ENCODE measurements at places on chromosomes 2 and 18.
A peak's percentile ranks its signal among the peaks of the same experiment; 100 is the strongest.

GRCh38 chr2:241064008-241064801, 37.9 kb downstream of the MTERF4 start:
- H3K36me3 ChIP-seq = no peaks in the 10 kb centered on the region
- H3K27me3 ChIP-seq = peaks cover 4% of the 10 kb centered on the region
- no peak overlapping the region for H3K27ac ChIP-seq
- no peak for DNase-seq
- no peaks in the 10 kb centered on the region for H3K4me1 ChIP-seq

DNA sequence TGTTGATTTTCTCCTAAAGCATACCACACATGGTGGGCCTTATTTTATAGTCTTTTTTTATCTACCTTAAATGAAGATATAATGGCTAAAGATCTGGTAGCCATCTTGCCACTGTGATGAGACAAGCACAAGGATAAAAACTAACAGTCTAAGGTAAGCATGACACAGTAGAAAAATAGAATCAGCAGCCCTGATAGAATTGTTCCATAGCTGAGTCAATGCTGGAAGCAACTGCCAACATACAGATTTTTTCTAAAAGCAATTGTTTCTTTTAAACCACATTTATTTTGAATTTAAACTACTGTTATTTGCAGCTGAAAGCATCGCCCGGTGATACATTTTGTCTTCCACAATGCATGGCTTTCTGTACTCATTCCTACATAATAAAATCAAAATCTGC, 1091.5 kb upstream of the CHAC2 start:
- H3K36me3 ChIP-seq = no peaks in the 10 kb centered on the region
- peak; percentile 49 for DNase-seq

DNA sequence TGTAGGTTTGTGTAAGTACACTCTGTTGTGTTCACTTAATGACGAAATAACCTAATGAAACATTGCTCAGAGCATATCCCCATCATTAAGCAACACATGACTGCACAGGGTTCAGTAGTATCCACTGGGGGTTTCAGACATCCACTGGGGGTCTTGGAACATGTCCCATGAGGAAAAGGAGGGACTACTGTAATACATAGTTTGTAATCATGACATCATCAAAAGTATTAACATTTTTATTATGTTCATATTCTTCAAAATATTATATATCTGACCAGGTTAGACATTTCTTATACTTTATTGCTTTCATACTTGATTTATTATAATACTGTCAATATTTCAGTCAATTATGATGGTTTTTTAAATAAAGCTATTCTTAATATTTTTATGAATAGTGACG, 54.4 kb upstream of the EMILIN2 start:
- H3K4me1 ChIP-seq = no peaks in the 10 kb centered on the region
- no peaks in the 10 kb centered on the region for H3K27me3 ChIP-seq
- peaks cover 26% of the 10 kb centered on the region for H3K36me3 ChIP-seq
- no peak overlapping the region for H3K27ac ChIP-seq
- no peak overlapping the region for H3K4me3 ChIP-seq

DNA sequence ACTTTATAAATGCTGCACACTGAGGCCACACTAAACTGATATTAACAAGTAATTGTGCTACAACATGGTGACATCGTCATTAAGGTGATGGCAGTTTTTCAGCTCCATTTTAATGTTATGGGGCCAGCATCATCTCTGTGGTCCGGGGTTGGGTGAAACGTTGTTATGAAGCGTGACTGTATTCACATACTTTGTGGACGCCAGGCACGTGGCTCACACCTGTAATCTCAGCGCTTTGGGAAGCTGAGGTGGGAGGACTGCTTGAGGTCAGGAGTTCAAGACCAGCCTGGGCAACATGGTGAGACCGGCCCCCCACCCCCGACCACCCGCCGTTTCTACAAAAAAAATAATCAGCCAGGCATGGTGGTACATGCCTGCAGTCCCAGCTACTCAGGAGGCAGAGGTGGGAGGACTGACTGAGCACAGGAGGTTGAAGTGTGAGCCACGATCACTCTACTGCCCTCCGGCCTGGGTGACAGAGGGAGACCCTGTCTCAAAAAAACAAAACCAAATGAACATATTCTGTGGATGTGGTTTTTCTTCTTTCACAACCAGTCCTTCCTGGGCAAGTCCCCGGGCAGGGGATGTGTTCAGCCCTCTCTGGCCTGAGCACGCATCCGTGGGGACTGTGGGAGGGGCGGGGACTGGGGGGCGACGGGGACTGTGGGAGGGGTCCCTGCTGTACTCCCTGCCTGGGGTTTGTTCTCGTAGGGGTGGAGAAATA, 12.9 kb upstream of the GAL3ST2 start:
- H3K27ac ChIP-seq = no peak overlapping the region
- H3K27me3 ChIP-seq = no peaks in the 10 kb centered on the region
- no peaks in the 10 kb centered on the region for H3K36me3 ChIP-seq
- H3K4me3 ChIP-seq = no peak overlapping the region

GRCh38 chr2:85800586-85800985, 46.8 kb downstream of the ATOH8 start:
- H3K27me3 ChIP-seq = no peaks in the 10 kb centered on the region
- no peak overlapping the region for H3K4me3 ChIP-seq
- H3K4me1 ChIP-seq = peaks cover 4% of the 10 kb centered on the region
- DNase-seq = no peak
